Endothelial cell (in vitro differentiated cells): ENCODE measurements at places on chromosomes 16 and 17. TPM values are rescaled to one million over a fixed set of nuclear protein-coding genes. Genes with fewer than 3 reads are reported as not detected.

Gene CD300A
- not detected for total RNA-seq

Gene SLC16A13
- 25.8 TPM for total RNA-seq

Gene NOXO1
- 0.23 TPM for total RNA-seq

Gene STH
- total RNA-seq: not detected

GRCh38 chr17:57985675-57985974 is 2.4 kb downstream of the VEZF1 start:
- no peak overlapping the region for H3K4me3 ChIP-seq
- H3K36me3 ChIP-seq: peaks cover 13% of the 10 kb centered on the region
- no peak overlapping the region for H3K27ac ChIP-seq
- no peak for DNase-seq
- H3K27me3 ChIP-seq: peaks cover 10% of the 10 kb centered on the region

DNA sequence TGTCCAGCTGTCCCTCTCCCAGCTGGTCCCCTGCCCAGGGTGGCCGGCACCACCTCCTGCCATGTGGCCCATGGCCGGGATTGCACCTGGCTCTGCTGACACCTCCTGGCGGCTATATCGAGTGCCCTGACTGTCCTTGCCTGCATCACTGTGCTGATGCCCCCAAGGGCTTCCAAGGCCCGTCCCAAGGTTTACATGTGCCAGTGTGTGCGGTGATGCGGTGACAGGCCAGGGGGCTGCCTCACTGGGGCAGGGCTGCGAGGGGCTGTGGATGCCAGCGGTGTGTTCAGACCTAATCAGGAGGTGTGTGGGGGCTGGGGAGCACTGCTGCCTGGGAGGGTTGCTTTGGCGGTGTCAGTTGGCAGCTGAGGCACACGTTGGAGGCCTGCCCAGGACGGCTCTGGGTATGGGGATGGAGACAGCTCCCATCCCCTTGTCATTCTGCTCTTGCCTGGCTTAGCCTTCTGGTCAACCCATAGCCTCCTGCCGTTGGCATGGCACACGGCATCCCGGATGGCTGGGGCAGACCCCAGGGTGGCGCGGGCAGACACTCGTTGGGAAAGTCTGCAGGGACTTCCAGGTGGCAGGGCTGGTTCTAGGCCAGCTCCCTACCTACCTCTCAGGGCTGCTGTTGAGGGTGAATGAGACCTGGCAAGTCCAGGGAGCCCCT is 5.5 kb downstream of the MAP2K3 start:
- H3K4me1 ChIP-seq: peaks cover 45% of the 10 kb centered on the region
- H3K36me3 ChIP-seq: peaks cover 34% of the 10 kb centered on the region
- no peak for DNase-seq
- peaks cover 22% of the 10 kb centered on the region for H3K27me3 ChIP-seq

DNA sequence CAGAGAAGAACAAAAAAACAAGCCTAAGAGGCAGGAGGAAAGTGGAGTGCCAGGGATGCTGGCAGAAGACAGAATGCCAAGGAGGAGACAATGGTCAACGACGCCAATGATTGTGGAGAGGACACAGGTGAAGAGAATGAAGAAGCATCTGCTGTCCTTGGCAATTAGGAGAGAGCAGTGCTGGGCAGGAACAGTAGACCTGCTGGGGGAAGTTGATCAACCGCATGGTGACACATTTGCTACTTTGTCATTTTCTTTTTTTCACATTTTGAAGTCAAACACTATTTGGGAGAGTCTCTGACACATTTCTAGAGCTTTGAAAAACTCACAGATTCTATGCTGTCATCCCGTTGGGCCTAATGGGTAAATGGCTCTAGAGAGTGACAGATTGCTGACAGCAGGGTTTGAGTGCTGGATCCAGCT is 1.1 kb upstream of the PIK3R6 start:
- no peak for DNase-seq
- H3K4me1 ChIP-seq: peaks cover 15% of the 10 kb centered on the region
- peaks cover 6% of the 10 kb centered on the region for H3K36me3 ChIP-seq
- no peak overlapping the region for H3K27ac ChIP-seq
- H3K4me3 ChIP-seq: no peak overlapping the region

DNA sequence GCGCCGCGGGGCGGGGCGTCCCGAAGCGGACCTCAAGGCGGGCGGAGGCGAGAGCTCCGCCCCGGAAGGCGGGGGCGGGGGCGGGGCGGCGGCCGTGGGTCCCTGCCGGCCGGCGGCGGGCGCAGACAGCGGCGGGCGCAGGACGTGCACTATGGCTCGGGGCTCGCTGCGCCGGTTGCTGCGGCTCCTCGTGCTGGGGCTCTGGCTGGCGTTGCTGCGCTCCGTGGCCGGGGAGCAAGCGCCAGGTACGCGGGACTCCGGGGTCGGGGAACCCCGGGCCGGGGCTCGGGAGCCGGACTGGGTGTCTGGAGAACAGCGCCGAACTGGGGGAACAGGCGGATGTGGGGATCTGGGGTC is at the start of gene TNFRSF12A:
Gene TNFRSF12A (plus strand): TSS at position 122 of the 357 bp plus-strand sequence. CDS start 30 bp downstream, at position 152.
- H3K36me3 ChIP-seq: no peaks in the 10 kb centered on the region
- H3K4me1 ChIP-seq: peaks cover 26% of the 10 kb centered on the region
- DNase-seq: peak; percentile 72
- H3K27me3 ChIP-seq: peaks cover 26% of the 10 kb centered on the region
- no peak within 1 kb of the TSS for H3K27ac ChIP-seq
- H3K4me3 ChIP-seq: peak within 1 kb of the TSS; percentile 77

DNA sequence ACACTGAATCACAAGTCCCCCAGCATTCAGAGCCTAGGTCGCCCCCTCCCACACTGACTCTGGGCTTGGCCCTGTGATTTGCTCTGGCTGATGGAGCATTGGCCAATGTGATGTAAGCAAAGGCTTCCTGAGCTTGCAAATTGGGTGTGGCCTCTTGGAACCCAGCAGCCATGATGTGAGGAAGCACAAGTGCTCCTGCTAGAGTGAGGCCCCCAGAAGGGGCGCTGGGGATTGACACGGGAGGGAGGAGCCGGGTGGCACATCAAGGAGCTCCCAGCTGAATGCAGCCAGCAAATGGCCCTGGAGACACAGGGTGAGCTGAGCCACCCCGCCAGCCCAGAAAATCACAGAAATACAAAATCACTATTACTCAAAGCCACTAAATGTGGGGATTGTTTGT is 308.5 kb downstream of the C16orf95 start:
- peaks cover 16% of the 10 kb centered on the region for H3K27me3 ChIP-seq
- no peak overlapping the region for H3K4me3 ChIP-seq
- peaks cover 6% of the 10 kb centered on the region for H3K4me1 ChIP-seq
- peaks cover 3% of the 10 kb centered on the region for H3K36me3 ChIP-seq
- H3K27ac ChIP-seq: no peak overlapping the region
- no peak for DNase-seq

- H3K27ac ChIP-seq: no peak overlapping the region
- H3K27me3 ChIP-seq: no peaks in the 10 kb centered on the region
- no peaks in the 10 kb centered on the region for H3K36me3 ChIP-seq
- no peak overlapping the region for H3K4me3 ChIP-seq
- DNase-seq: no peak
These were observed 271.4 kb downstream of the MAF start for GRCh38 chr16:79329166-79329521.

- no peak overlapping the region for H3K27ac ChIP-seq
- H3K27me3 ChIP-seq: peaks cover 13% of the 10 kb centered on the region
- peaks cover 2% of the 10 kb centered on the region for H3K36me3 ChIP-seq
- peaks cover 7% of the 10 kb centered on the region for H3K4me1 ChIP-seq
- H3K4me3 ChIP-seq: peak overlapping the region; percentile 96
These were observed 817 bp downstream of the NDUFAF8 start for GRCh38 chr17:81239714-81240555.
